CD4-positive, alpha-beta T cell treated with Interleukin-21 for 1 hour (primary cell): ENCODE measurements at places on chromosomes 4 and X.

- no peak for DNase-seq
These were observed 7.4 kb downstream of the AFAP1 start for GRCh38 chr4:7932287-7932686.

DNA sequence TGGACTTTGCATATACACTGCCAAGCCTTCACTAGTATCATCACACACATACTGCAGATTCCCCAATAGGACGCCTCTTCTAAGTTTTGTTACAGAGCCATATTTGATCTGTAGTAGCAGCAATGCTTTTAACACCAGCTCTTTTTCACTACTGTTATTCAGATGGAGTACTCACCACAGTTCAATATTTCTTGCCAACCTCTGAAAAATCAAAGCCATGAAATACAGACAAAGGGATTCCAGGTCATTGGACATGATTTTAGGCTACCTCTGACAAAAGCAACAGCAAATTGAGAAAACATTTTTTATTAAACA is 390.7 kb upstream of the ADGRL3 start:
- no peak for DNase-seq

DNA sequence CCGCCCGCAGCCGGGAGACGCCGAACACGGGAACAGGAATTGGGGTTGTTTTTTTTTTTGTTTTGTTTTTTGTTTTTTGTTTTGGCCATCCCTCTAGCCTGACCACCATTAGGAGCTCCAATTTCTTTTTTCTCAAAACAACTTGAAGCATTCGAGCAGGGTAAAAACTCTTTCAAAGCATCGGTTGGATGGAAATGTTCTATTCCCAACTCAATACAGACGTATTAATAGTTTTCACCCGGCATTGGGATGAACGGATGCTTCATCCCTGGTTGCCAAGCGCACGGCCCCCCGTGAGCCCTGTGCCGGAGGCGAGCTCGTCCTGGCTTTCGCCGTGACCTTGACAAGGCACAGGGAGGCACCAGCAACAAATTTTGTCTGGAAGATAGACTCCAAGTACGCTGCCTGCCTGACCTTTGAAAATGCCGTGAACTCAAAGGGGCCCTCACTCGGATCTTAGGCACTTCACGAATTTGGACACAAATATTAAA is 352 bp upstream of the MAP3K15 start:
- DNase-seq = no peak

DNA sequence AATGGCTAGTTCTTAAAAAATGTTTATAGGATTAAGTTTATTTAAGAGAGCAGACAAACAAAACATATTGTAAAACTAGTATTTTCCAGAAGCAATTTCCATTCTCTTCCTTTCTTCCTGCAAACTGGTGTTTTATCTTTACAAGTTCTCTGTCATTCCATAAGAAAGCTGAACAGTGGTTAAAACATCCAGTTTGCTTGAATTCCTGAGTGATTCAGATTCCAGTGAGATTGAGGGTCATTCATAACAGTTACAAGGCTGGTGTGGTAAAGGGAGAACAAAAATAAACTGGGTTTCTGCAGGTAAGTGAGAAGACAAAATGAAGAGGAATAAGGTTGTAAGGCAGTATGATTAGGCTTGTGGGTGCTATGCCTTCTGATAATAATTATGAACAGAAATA is 544.8 kb upstream of the DIPK2B start:
- DNase-seq = no peak

DNA sequence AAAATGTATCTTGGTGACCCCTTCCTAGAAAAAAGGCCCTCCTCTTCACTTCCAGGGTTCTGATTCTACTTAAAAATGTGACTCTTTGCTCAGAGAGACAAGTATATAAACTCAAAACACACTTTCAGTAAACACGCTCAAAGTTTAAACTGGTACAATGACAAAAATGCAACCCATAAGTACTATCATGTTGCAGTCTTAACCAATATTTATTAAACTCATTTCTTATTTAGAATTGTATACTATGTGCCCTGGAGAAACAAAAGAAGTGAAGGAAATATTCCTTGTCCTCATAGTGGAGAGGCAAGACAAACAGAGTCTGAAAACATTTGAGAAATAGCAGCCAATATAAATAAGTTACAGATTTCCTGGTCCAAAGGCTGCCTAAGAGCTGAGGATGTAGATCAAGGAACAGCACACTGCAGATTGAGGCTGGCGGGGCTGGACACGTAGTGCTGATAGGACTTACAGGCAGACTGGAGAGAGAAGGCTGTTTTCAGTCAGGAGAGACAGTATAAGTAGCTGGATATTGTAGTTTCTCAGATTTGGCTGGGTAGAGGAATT is 39.1 kb upstream of the ANXA3 start:
- no peak for DNase-seq

DNA sequence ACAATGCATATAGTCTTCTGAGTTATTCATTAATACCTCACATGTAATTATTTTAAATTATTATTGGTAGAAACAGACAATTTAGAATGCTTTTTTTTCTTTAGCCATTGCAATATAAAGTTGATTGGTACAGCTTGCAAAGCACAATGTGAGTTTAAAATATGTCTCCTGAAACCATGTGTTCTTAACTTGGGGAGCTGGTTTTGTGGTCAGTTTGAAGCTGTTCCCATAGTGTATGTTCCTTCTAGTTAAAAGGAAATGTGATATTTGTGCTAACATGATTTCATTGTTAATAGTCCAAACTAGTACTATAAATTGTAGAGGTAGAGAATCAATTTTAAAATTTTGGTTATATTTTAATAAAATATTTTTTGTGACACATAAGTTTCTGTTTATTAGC is 247.2 kb downstream of the BMPR1B start:
- no peak for DNase-seq

GRCh38 chr4:1910643-1911042 is 39.5 kb downstream of the NSD2 start:
- peak; percentile 25 for DNase-seq

- no peak for DNase-seq
These were observed 259.7 kb downstream of the DCHS2 start for GRCh38 chr4:154231806-154232478.

DNA sequence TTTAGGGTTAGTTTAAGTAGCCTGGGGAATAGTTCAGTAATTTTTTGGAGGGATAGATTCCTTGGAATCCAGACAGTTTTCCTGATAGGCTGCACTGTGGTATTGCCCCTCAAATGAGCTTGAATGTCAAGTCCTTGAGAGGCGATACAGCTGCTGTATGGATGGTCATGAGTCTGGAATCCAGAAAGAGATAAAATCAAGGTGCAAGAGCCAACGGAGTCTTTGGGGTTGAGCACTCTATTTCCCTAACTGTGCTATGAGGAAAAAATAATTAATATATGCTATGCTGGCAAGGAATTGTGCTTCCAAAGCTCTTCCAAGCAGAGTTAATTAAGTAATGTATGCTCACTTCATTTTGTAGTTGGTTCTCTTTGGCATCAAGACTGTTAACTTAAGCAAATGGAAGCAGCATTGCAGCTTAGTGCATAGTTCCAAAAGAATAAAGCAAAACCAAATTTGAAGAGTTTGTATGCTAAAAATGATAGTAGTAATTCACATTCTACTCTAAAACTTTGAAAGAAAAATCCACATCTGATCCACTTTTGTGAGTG is 48.8 kb downstream of the LIMCH1 start:
- no peak for DNase-seq

DNA sequence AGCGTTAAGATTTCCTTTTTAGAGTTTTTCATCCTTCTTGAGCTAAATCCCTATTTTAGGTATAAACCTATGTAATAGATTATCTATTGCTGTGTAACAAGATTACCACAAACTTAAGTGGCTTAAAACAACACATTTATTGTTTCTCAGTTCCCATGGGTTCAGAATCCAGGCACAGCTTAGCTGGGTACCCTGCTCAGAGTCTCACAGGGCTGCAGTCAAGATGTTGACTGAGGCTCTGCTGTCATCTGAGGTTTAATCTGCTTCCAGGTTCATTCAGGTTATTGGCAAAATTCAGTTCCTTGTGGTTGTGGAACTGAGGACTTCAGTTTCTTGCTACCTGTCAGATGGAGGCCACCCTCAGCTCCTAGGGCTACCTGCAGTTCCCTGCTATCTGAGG is 60.9 kb downstream of the GK start:
- DNase-seq = no peak

GRCh38 chr4:47413521-47413920 is 50.0 kb downstream of the COMMD8 start:
- no peak for DNase-seq

DNA sequence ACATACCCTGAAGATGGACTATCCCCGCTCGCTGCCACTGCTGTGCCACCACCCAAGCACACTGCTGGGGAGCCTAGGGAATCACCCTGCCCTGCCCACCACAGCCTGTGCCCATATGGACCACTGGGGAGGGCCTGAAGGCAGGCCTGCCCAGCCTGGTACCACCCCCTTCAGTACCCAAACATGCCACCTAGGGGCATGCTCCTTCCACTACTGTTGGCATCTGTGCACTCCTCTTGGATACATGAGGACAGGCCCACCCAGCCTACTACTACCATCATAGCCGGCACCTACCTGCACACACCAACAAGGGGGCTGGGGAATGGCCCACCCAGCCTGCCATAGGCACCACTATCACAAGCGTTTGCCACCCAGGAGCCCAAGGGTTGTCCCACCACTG is 30.1 kb upstream of the PRDX4 start:
- DNase-seq = no peak

- no peak for DNase-seq
These were observed 709.8 kb upstream of the HS3ST1 start for GRCh38 chr4:12138488-12138887.

DNA sequence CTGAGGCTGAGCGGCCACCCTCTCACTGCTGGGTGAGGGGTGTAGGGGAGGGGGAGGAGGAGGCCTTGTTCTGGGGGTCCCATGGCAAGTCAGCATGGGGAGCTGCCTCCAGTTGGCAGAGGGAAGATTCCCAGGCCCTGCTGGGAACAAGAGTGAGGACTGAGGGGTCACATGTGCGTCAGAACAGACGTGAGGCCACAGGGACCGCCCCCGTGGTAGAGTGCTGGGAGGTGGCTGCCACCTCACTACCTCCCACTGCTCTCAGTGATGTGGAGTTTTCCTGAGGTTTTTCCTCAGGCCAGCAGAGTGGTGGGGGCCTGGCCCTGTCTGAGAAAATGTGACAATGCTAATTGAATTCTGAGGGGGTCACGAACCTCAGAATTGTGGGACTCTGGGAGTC is 568 bp downstream of the MAGEC1 start:
- no peak for DNase-seq

DNA sequence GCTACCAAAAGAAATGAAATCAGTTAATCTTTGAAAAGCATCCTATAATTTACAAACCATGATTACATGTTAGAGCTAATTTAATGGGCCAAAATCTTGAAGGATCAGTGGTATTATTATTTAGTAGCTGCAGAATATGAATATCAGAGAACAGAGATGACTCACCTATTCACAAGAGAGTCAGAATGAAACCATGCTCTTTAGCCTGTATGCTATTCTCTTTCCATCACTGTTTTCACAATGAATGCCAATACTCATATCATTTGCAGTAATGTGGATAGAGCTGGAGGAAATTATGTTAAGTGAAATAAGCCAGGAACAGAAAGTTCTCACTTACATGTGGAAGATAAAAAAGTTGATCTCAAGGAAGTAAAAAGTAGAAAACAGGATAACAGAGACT is 414.1 kb downstream of the CENPC start:
- no peak for DNase-seq

- DNase-seq = no peak
These were observed 47.4 kb upstream of the ZNF518B start for GRCh38 chr4:10504570-10505179.

- no peak for DNase-seq
These were observed 141.8 kb upstream of the PJA1 start for GRCh38 chrX:69307029-69307428.

- no peak for DNase-seq
These were observed 126.3 kb downstream of the AASDH start for GRCh38 chr4:56261027-56261426.

- peak; percentile 70 for DNase-seq
These were observed 8.7 kb downstream of the RHOH start for GRCh38 chr4:40205259-40206198.

GRCh38 chr4:162782778-162783525 is 383.7 kb downstream of the NAF1 start:
- no peak for DNase-seq

DNA sequence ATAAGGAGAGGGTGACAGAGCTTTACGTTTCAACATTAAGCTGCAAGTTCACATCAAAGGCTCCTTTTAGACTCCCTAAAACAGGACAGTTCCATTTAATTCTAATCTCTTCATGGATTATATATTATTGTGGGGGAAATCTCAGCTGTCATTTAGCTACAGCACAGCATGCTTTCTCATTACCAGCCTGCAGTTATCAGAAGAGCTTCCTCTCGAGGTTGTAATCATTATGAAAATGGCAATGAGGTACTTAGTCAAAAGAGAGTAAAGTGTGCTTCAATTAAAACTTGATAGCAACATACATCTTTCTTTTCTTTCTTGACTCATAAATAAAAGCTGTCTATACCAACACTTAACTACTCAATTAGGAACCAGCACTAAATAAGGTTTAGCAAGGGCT is 896.8 kb downstream of the ADGRL3 start:
- DNase-seq = no peak

- no peak for DNase-seq
These were observed 116.8 kb downstream of the TENT5D start for GRCh38 chrX:80537096-80537495.

DNA sequence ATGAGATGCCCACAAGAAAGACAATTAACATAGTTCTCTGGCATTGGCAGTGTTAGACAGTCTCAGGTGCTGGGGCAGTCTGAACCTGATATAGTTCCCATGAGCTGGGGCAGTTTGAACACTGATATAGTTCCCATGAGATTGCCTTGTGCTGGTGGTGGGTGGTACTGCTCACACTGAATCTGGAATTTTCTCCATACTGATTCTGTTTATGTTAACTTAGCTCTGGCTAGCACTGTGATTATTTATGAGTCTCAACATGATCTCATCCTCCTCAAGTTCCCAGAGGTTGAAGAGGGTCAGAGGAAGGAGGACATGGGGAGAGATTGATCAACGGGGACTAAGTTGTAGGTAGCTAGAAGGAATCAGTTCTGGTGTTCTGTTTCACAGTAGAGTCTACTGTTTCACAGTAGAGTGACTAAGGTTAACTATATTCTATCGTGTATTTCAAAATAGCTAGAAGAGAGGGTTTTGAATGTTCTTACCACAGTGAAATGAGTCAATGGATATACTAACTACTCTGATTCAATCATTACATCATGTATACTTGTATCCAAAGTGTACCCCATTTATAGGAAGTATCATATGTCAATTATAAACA is 379.9 kb downstream of the ADAM29 start:
- DNase-seq = no peak
